ENCODE measurements at places on chromosomes 5 and 9. TPM values are rescaled to one million over a fixed set of nuclear protein-coding genes. Genes with fewer than 3 reads are reported as not detected.

DNA sequence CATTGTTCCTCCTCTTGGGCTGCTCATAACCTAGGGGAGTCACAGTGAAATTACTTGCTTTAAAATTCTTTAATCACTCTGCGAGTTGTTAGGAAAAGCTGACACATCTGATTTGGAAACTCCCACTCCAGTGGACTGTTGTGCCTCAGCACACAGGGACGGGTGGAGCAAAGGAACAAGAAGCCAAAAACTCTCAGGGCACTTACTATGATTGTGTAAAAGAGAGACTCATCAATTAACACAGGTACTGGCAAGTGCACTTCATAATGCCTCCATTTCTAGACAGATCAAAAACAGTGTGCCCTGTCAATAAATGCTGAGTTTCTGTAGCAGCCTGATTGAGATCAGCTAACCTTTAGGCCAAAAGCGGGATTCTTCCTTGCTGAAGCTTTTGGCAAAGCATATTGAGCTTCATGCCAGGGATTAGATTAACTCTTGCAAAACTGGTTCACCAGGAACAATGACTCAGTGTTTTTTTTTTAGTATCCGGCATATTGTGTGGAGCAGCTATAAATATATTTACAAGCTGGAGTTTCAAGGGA is 55.9 kb downstream of the TMC1 start:
- no peak for DNase-seq

- no peak for DNase-seq
These were observed 107.2 kb upstream of the SLIT3 start for GRCh38 chr5:169408171-169408570.

GRCh38 chr5:74040811-74041491 is 415.0 kb downstream of the ARHGEF28 start:
- DNase-seq: no peak

DNA sequence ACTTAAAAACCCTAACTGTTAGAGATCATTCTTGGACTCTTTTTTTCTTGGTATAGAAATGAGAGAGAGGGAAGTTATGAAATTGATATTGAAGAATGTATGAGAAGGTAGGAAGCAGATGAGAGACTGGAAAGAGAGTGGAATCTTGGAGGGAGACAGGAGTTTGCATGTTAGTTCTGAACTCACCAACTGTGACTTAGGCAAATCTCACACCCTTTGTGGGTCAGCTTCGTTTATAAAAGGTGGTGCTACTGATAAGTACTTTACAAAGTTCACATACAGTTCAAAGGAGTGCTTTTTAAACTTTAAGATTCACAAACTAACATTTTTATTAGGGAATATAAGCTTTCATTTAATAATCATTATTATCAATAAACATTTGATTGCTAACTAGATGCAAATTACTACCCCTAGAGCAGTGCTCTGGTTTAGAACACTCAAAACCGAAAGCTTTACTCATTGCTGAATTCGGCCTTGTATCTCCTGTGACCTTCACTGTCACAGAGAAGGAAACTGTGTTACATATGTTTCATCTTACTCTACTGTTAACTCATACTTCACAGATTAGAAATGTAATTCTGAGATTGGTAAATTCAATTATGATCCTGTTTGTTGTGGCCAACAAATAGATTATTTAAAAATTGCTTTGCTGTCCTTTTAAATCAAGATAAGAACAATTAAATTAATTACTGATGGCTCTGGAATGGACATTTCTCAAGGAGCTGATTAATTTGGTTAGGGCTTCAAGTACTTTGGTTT is 143.2 kb downstream of the RMI1 start:
- DNase-seq: no peak

DNA sequence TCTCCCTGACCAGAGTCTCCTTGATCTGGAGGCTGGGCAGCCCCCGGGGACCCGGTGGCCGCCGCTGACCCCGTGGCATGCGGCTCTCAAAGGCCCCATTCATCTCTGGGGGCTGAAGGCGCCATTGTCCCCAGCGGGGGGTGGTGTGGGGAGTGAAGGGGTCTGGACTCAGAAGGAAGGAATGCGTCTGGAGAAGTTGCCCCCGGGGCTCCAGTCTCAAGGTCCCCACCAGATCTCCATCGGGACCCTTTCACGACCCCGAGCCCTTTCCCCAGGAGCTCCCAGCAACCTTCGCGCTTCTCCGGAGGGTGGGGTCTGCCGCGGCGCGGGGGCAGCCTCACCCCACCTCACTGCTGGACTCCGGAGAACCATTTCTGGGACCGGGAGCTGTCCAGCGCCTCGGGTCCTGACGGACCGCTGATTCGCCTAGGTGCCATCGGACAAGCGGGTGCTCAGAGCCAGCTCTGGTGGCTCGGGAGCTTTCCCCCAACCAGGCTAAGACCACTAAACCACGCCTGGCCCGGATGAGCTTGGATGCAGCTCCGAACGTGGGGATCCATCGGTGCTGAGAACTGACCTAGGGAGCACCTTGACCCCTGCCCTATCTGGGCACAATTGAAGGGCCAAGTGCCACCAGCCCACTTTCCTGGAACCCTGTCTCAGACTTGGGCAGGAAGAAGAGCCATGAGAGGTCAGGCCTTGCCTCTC is 5.1 kb upstream of the PCDH1 start:
- peak; percentile 50 for DNase-seq

- no peak for DNase-seq
These were observed 149.0 kb downstream of the AOPEP start for GRCh38 chr9:94875300-94876020.

DNA sequence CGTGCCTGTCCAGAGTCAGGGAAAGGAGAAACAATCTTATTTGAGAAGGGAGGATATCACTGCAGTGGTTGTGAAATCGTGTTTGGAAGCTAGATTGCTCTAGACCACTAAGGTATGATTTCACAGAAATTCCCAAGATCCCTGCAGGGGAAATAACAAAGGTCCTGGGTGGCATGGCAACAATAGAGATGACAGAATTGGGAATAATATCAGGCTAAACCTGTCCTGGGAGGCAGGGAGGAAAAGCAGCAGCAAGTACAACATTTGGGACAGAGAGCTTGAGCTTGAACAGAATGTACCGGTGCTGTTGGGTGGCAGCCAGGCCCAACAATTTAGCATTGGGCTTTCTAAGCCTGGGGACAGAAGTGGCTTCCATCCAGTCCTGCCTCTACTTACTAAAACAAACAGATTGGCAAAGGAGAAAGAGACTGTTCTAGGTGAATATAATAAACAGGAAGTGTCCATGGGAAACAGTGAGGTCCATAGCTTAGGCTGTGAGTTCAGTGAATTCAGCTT is 17.0 kb upstream of the ARHGAP26 start:
- no peak for DNase-seq

GRCh38 chr5:112036206-112036605 is 279.2 kb upstream of the NREP start:
- no peak for DNase-seq

GRCh38 chr9:97851446-97851883 is 1.6 kb upstream of the FOXE1 start:
- DNase-seq: no peak

- DNase-seq: no peak
These were observed 233.5 kb downstream of the RFX3 start for GRCh38 chr9:3292311-3292710.

DNA sequence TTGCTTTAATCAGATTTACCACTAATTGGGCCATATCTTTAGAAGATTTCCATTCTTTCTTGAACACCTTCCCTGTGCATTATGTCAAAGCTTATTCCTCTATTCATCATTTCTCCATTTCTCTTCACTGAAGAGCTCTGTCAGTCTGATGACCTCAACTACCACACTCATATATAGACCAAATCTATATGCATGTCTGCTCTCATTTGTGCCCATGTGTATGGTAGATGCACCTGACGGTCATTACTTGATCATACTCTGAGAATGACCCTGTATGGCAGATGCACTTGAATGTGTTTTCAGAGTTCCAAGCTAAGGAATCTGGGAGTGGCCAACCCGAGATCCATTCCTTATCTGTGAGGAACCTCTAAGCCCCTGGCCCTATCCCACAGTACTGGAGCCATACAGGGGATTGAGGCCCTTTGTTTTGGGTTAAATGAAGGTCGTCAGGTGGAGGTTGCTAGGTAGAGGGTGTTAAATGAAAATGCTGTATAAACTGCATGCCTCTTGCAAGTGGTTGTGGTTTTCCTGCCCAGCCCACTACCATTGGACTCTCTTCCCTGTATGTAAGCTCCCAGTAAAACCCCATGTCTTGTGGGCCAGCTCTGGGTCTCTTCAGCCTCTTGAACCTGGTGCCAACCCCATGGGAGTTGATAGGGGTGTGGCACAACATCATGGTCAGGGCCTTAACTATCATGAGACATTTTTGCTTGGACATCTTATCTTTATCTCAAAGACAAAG is 229.5 kb downstream of the KIAA0825 start:
- no peak for DNase-seq

DNA sequence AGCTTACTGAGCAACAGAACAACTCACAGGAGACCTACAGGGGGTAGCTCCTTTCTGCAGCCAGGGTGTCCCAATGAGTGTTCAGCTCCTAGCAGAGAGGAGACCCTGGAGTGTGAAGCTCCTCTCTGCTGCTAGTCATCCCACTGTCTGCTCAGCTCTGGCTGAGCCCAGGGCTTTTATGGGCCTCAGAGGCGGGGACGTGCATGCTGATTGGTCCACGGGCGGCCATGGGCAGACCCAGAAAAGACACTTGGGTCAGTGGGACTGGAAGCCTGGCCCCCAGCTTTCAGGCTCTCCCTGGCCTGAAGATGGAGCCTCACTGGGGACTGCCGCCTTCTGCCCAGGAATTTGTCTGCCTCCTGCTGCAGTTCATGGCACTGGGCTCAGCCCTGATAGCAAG is 40.6 kb downstream of the TSPAN17 start:
- DNase-seq: no peak

GRCh38 chr5:178108966-178109365 is 4.4 kb upstream of the N4BP3 start:
- DNase-seq: no peak

DNA sequence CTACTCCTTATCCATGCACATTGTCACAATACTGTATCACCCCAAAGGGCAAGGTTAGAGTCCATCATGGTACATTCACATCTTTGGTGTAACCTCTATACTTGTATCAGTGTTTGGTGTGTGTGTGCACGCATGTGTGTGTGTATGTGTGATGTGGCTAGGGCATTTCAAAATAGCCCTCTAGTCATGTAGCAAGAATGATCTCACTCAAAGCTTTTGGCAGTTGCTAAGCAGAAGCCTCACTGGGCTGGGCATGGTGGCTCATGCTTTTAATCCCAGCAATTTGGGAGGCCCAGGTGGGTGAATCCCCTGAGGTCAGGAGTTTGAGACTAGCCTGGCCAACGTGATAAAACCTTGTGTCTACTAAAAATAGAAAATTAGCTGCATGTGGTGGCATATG is 245.3 kb downstream of the ADGRV1 start:
- DNase-seq: no peak

DNA sequence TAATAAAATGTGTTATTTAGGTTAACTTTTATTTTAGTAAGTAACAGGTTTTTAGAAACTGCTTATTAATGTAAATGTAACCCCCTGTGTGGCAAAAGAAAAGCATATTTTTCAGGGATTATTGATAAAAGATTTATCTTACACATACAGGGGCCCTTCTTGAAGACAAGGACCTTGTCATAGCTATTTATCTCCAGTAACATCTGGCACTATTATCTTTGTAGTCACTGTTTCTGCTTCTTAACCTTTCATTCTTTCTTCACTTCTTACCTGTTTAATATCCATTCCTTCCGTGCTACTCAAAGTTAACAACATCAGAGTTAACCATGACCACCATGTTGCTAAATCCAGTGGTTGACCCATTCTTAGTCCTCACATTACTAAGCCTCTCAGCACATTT is 117.8 kb upstream of the VCAN start:
- DNase-seq: no peak

- no peak for DNase-seq
These were observed 128.3 kb downstream of the DOCK2 start for GRCh38 chr5:169765176-169765996.

GRCh38 chr9:1890816-1891215 is 124.3 kb upstream of the SMARCA2 start:
- DNase-seq: no peak

GRCh38 chr5:54927097-54927746 is 58.2 kb downstream of the ESM1 start:
- no peak for DNase-seq

DNA sequence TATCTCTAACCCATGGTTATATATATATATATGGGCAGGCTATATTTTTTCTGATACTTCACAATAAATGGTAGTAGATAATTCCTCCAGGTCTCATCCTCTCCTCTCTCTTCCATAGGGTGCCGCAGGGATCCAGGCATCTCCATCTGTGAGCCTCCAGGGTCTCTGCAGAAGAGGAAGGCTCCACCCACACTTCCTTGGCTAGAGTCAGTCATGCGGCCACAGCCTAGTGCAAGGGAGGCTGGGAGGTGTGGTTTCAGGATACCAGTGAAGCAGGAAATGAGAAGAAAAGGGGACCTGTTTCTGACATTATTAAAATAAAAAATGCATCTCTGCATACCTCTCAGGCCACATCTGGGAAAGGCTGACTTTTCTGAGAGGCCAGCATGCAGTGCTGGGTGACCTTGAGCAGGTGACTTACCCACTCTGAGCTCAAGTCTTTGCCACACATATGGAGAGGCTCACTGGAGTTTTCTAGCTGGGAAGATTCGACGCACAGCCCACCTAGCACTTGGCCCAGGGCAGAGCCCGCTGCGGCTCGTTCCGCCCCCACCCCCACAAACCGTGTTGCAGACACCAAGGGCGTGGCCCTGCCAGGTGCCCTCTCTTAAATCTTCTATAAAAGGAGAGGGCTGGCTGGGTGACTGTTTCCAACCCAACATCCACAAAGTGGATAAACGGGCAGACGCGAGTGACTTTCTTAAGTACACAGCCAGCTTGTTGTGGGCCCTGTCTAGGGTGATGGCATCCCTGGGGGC is 47.9 kb downstream of the OLFM1 start:
- DNase-seq: no peak

DNA sequence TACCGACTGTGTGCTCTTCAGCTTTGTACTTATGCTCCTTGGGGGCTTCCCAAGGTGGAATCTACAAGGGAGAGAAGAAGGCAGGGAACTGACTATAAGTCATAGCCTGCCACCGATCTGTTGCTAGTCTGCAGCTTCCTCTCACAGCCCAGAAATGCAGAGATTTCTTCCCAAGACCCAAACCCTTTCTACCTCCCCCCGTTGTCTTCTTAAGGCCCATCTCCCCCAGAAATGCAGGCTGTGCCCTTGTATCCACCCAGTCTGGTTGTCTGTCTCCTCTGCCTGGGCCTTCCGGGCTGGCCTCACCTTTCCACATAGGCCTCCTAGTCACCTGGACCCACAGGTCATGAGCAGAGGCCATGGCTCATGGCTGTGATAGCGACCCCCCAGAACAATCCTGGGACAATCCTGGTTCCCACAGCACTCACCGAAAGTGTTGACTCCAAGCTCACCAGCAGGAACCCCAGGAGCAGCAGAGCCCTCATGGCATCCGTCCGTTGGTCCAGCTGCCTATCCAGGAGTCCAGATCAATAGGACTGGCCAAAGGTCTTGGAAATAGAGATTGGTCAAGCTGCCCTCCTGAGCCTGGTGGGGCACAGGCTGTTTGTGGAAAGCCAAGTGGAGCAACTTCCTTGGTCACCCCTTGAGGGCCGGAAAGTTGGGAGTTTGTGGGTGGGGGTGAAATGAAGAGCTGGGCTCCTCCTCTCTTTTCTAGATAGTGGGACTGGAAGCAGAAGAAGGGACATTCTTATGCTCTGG is at the start of gene F12:
F12 (minus strand) TSS at position 522 of the 759 bp plus-strand sequence; CDS start at position 485, 37 bp downstream.
- DNase-seq: peak; percentile 60

Gene TAF1L
- total RNA-seq: not detected

Gene SHC3
- total RNA-seq: 0.08 TPM

Gene RGS3
- 13.0 TPM for total RNA-seq

Gene SCAMP1
- total RNA-seq: 15.0 TPM

Gene KIF20A
- total RNA-seq: 0.42 TPM

Gene PAIP1
- 50.8 TPM for total RNA-seq

Gene HSPA5
- total RNA-seq: 342 TPM

Gene SHOC1
- total RNA-seq: not detected

Gene WNT8A
- not detected for total RNA-seq

Gene SLIT3
- total RNA-seq: 0.61 TPM

Gene CDO1
- 212 TPM for total RNA-seq

All from liver (tissue), 10 donors.